Pons (tissue), 1 donor: ENCODE measurements at places on chromosomes 5 and 9.

GRCh38 chr9:87554171-87554910, 56.7 kb downstream of the DAPK1 start:
- no peak for DNase-seq

GRCh38 chr5:131381777-131382176, 117.9 kb downstream of the CDC42SE2 start:
- DNase-seq: no peak

GRCh38 chr9:103999375-104000062, 94.6 kb upstream of the SMC2 start:
- DNase-seq: no peak

- peak; percentile 75 for DNase-seq
These were observed 18.7 kb downstream of the HSD17B4 start for GRCh38 chr5:119470851-119471451.

DNA sequence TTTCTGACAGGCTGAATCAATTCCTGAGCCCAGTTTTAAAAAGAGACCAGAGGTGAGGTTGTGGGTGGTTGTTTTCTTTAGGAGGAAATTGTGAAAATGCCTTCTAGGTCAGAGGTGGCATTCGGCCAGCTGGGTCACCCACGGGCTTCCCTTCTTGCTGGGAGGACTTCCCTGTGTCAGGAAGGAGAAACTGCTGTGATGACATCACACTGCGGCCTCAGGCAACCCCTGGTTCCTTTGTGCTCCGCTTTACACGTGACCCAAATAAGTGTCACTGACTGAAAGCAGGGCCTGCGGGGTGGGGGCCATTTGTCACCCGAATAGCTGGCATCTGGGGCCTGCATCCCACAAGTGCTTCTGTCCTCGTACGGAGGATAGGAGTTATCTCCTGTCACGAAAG, 39.7 kb downstream of the FABP6 start:
- peak; percentile 85 for DNase-seq

DNA sequence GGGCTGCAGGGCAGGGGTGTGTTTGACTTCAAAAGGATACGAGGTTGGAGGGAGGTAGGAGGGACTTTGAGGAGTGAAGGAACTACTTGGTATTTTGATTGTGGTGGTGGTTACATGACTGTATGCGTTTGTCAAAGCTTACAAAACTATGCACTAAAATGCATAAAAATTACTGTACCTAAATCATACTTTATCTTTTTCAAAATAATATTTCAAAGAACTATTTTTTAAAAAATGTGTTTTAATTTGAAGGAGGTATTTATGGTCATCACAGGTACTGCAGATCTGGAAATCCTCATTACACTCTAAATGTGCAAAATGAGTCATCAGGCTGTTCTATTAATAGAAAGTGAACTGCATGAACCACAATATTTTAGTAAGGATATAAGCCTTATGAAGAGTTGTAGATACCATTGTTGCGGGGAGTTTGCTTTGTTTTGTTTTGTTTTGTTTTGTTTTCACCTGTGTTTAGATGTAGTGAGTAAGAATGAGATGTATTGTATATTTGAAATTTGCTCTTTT, 116.9 kb downstream of the ARRDC3 start:
- DNase-seq: no peak

- no peak for DNase-seq
These were observed 444.4 kb downstream of the SPATA31A7 start for GRCh38 chr9:61634192-61634591.

- peak; percentile 29 for DNase-seq
These were observed 56.7 kb downstream of the TSSK1B start for GRCh38 chr5:113378081-113378480.

DNA sequence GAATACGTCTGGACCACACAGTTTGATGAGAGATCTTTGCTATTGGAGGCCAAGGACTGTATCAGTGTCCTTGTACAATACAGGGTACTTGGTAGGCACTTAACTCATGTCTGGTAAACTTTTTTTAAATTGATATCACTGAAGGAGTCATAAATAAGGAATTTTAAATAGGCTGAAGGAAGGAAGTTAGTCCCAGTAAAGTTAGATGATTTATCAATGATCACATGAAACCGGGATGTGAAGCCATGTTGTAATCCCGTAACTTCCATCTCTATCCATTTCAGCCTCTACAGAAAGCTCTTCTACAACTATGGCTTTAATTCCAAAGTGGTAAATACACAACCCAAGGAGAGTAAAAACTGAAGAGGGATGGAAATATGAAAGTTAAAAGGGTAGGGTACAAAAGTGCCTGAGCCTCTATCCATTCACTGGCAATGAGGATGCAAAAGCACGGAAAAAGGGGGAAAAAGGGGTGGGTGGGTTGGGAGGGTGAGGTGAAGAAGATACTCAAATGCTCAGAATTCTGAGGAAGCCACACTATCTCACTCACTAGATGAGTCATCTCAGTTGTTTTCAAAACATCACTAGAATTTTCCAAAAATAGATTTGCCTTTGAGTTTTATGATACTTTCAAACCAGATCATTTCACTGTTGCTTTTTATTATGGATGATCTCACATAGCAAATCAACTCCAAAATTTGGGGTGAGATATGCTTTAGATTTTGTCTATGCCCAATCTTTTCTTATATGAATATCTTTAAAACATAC, 1053.5 kb downstream of the NR2F1-AS1 start:
- no peak for DNase-seq

GRCh38 chr9:105694190-105694847, at the start of gene TMEM38B:
TSS of gene TMEM38B (plus strand) at chr9:105694541. CDS start at chr9:105694661, 120 bp downstream.
- DNase-seq: peak; percentile 68

DNA sequence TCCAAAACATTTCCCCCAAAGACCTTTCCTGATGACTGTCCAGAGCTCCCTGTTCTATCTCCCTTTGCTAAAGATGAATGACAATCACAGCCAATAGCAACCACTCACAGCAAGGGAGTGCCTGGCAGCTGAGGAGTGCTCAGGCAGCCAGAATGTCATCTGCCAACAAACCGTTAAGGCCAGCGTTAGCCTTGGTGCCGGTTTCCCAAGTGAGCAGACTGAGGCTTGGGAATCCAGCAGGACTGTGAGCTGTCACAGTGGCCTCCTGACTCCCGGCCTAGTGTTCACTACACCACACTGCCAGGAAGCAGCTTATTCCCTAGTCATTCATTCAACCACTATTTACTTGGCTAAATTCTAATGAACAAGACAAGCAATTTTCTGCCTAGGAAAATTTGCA, 24.7 kb downstream of the STK10 start:
- DNase-seq: peak; percentile 77

GRCh38 chr5:169248996-169249395, 51.9 kb downstream of the SLIT3 start:
- DNase-seq: no peak

DNA sequence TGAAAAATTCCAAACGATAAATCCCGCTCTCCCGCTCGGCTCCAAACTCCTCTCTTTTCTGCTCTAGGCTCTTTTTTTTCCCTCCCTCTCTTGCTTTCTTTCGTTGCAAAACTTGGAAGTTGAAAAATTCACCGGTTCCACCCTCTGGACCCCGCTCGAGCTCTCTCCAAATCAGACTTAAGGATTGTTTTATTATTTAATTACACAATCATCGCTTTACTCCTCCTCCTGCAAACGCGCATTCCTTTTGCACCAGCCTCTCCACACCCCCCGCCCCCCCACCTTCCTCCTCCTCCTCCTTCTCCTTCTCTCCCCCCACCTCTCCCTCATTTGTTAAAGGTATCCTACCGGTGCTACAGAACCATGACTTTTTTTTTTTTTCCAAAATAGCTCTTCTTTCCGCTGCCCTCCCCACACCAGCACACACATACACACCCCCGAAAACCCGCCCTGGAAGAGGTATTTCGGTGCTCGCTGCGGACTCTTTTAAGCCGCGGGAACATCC, 535 bp upstream of the NFIB start:
- peak; percentile 67 for DNase-seq

- no peak for DNase-seq
These were observed 131.9 kb downstream of the PAX5 start for GRCh38 chr9:36902080-36902716.

GRCh38 chr9:132367613-132368313, 13.0 kb upstream of the SETX start:
- DNase-seq: no peak

- no peak for DNase-seq
These were observed 207.0 kb downstream of the DMAC1 start for GRCh38 chr9:7592321-7593316.

GRCh38 chr5:139745132-139745799, 50.3 kb upstream of the PSD2 start:
- DNase-seq: peak; percentile 58

GRCh38 chr5:171667341-171668096, 118.1 kb upstream of the SMIM23 start:
- no peak for DNase-seq

- no peak for DNase-seq
These were observed 1111.8 kb upstream of the ACO1 start for GRCh38 chr9:31272456-31273295.

- no peak for DNase-seq
These were observed 49.6 kb downstream of the ARHGAP26 start for GRCh38 chr5:142819825-142820224.

DNA sequence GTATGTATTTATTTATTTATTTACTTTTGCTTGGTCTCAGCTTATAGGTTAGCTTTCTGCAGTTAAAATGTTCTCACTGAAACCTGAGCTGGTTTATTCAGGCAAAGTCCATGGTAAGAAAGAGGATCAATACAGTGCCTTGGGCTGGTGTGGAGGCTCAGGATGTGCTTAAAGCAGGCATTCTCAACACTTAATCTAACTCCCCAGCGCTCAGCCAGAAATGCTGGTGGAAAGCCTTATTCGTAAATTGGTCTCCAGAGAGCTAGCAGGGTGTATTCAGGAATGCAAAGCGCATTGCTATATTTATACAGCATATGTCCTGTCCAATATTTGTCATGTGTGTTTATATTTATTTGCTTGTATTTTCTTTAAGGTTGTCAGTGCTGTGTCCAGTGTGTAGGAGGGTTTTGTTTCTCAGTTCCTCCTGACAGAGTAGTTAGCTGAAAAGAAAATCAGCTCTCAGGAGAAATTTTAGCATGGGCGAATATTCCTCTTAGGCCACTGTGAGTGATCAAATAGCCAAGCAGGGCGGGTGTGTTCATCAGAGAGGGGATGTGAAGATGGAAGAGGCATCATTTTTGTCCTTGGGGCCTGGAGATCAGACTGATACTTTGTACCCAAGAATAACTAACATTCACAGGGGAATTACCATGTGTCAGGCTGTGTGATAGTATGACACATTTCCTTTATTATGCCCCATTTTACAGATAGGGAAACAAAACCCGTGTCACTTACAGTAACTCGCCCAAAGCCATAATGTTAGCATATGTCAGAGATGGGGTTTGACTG, 65.8 kb downstream of the DOCK2 start:
- no peak for DNase-seq

DNA sequence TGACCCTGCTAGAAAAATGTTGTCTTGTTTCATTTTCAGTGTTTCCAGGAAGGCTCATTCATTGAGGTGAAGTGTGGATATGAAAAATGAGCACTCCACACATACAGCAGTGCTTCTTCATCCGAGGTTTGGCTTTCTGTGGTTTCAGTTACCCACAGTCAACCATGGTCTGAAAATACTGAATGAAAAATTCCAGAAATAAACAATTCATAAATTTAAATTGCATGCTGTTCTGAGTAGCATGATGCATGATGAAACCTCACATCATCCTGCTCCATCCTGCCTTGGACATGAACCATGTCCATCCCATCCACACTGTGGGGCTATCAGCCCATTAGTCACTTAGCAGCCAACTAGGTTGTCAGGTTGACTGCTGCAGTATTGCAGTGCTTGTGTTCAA, 10.4 kb upstream of the SLC45A2 start:
- DNase-seq: no peak

DNA sequence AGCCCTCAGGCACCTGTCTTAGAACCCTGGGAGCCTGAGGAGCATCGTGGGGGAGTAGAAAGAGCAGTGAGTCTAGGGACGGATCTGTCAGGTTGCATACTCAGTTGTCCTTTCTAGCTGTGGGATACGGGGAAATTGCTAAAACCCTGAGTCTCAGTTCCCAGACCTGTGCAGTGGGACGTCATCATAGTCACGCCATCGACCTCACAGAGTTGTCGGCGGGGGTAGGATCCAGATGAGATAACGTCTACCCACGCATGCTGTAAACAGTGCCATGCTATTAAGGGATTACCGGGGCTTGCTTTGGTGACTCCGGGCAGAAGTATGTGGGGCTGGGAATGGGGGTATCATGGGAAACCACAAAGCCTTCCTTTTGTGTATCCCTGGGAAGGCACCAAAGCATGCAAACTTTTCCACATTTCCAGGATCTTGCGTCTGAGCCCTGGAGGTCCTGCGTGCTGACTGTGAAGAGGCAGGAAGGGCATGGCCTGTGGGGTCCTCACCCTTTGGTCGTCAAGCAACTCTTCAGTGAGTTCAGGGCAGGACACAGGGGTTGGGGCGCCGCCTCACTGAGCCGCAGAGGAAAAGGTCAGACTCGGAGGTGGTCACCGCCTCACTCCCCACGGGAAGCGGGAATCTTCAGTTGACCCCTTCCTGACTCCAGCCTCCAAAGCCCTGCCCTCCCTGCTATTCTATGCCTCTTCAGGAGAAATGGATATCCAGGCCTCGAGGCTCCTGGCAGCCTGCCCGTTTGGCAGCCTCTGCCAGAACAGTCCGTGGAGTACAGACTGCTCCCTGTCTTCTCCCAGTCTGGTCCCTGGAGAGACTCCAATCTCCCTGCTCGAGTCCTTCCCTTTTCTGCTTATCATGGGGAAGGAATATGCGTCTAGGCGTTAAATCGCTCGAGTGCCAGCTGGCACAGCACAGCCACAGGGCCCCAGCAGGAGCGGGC, 186.8 kb upstream of the KLF9 start:
- peak; percentile 94 for DNase-seq

GRCh38 chr9:85743275-85744128, 1.7 kb upstream of the AGTPBP1 start:
- no peak for DNase-seq

- DNase-seq: no peak
These were observed 20.8 kb downstream of the PHF2 start for GRCh38 chr9:93597142-93597706.

DNA sequence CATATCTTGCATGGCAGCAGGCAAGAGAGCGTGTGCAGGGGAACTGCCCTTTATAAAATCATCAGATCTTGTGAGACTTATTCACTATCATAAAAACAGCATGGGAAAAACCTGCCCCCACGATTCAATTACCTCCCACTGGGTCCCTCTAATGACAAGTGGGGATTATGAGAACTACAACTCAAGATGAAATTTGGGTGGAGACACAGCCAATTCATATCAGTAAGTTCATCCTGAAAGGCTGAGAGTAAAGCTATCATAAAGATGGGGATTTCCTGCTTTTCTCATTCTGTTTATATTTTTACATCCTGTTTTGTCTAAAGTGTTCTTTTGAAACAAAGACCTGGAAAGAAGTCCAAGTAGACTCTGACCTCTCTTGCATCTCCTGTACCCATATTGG, 28.9 kb upstream of the IL33 start:
- DNase-seq: no peak

GRCh38 chr5:97842687-97843086, 659.6 kb upstream of the RIOK2 start:
- no peak for DNase-seq
